NCI-H524 (cell line): ENCODE measurements at places on chromosomes 6 and 20.

GRCh38 chr20:10928841-10929421, 255.1 kb upstream of the JAG1 start:
- DNase-seq, result no peak

DNA sequence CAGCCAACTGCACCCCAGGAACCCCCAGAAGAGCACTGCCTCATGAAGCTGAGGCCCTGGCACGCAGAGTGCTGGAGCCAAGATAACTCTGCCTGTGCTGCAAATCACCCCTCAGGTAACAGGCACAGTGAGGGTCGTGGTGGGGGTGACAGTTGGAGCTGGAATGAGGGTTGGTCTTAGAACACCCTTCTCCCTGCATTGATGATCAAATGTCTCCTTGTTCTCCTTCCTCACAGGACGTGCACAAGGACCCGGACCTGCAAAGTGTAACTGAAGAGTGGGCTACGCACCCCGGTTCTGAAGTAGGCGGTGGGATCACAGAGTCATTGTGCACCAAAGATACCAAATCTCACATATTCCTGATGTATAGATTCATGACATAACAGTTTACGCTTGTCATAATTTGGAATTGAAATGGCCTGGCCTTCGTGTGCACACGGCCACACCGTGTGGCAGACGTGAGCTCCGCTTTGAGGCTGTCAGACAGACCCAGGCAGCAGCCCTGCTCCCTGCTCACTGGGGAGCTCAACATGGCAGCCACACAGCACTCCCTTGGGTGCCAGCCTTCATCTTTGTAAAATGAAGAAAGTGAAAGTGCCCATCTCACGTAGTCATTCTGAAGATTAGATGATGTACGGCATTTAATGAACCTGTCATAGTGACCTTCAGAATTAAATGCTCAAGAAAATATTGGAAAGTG, 8.8 kb downstream of the THBS2 start:
- DNase-seq, result no peak

GRCh38 chr20:57461726-57462125, 63.2 kb downstream of the CTCFL start:
- DNase-seq, result no peak

GRCh38 chr6:82015043-82015442, 232.5 kb downstream of the IBTK start:
- DNase-seq, result no peak

GRCh38 chr6:15027472-15027871, 218.4 kb upstream of the JARID2 start:
- DNase-seq, result no peak

DNA sequence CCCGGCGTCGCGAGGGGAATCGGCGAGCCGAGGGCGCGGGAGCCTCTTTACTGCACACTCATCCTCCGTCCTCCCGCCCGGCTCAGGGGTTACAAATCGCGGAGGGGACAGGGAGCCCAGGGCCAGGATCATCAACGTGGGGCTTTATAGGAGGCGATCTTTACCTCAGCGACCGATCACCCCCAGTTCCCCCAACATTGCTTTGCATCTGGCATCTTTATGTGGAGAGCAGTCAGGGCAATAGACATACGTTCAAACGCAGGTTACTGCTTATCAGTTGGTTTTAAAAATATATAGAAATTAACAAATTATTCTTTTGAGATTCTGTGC, 634 bp downstream of the HSF2 start:
- peak; percentile 7 for DNase-seq

- DNase-seq, result peak; percentile 72
Measured at GRCh38 chr6:143060806-143061596, at the start of gene AIG1. TSS of gene AIG1 (plus strand) at chr6:143060889. CDS start at chr6:143060926, 37 bp downstream.

GRCh38 chr6:46756469-46757213, 9.9 kb downstream of the ANKRD66 start:
- DNase-seq, result no peak

DNA sequence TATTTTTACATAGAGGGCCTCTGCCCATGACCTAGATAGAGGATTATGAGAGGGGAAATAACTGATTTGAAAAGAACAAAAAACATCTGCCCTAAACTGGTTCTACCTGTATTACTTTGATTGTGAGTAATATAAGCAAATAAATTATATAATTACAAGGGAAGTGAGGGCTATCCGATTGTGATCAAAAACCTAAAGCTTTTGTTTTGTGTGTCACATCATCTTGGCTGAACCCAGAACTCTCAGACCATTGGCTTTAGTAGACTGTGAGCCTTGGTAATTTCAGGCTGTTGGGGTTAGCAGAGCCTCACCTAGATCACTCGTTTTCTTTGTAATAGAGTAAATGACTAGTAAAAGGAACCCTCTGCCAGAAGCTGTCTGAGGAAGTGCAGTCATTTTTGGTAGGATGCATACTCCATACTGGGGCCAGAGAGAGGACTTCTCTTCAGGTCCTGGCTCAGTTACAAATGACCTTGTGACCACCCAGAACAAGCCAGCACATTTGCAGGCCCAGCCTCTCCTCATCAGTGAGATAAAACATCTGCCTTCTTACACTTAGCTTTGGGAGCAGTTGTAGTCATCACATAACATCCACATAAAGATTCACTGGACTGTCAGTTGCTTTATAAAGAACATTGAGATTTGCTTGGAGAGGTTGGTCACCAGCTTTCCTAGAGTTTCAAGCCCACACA, 13.5 kb downstream of the STK35 start:
- no peak for DNase-seq

GRCh38 chr20:2131366-2131765, 29.7 kb downstream of the STK35 start:
- DNase-seq, result no peak

DNA sequence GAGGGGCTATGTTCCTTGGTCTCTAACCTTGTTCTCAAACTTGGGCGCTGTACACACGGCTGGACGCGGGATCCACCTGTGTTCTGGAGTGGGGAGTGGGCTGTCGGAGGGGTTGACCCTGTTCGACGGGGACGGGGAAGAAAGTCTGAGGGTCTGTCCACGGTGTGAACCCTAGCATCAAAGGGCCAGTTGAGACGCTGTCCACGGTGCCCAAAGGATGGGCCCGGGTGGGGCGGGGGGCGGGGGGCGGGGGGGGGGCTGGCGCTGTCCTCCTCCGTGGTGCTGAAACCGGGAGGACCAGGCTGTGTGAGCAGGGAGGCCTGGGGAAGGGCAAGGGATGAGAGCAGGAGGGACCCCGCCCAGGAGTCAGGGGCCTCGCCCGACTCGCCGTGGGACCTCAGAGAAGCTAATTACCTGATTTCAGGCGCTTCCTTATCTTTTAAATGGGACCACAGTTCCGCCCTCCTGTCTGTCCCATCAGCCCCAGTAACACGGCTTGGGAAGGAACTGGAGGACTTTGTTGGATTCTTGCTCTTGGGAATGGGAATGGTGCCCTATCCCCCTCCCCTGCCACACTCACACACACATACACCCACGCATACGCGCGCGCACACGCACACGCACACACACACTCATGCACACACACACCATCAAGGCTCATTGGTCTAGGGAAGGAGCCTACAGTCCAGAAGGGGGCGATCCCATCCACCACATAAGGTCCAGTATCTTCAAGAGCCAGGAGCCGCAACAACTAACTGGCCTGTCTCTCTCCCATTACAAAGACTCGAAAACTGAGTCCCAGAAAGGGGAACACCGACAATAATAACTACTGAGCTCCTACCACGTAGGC, 1.0 kb upstream of the VSTM2L start:
- peak; percentile 79 for DNase-seq

GRCh38 chr6:89432875-89433251, at the start of gene ANKRD6:
TSS of gene ANKRD6 (plus strand) at chr6:89433152. CDS start at chr6:89566977, 133,825 bp downstream.
- DNase-seq, result peak; percentile 19
